ENCODE measurements at places on chromosomes 1 and 21. TPM values are rescaled to one million over a fixed set of nuclear protein-coding genes. Genes with fewer than 3 reads are reported as not detected.

GNAT2 gene
- total RNA-seq, result not detected

GRCh38 chr1:52111492-52111891 is 30.4 kb upstream of the ZFYVE9 start:
- H3K27me3 ChIP-seq, result no peaks in the 10 kb centered on the region
- no peaks in the 10 kb centered on the region for H3K4me1 ChIP-seq
- no peaks in the 10 kb centered on the region for H3K36me3 ChIP-seq
- H3K27ac ChIP-seq, result no peak overlapping the region

DNA sequence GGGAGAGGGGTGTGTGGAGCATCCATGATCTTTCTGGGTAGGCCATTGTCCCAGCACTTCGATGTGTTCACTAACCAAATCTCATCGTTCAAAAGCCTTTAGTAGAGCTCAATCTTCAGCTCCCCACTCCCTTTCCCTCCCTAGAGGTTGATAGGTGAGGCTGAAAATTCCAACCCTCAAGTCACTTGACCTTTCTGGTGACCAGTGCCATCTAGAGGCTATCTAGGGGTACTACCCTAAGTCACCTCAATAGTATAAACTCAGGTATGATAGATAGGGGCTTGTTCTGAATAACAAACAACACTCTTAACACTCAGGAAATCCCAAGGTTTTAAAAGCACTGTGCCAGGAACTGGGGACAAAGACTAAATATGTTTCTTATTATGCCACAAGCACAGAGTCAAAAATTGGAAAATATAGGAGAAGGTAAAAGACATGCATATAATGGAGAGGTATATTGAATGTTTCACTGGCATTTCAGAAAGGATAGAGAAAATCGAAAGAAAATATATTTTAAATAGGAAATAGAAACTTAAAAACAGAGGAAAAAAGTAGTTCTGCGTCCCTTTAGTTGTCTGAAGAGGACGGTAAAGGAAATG is 42.9 kb upstream of the CD53 start:
- no peak overlapping the region for H3K27ac ChIP-seq
- no peak overlapping the region for H3K4me3 ChIP-seq
- no peaks in the 10 kb centered on the region for H3K27me3 ChIP-seq
- DNase-seq, result no peak
- no peaks in the 10 kb centered on the region for H3K36me3 ChIP-seq
- H3K4me1 ChIP-seq, result no peaks in the 10 kb centered on the region

GRCh38 chr1:176033474-176033873 is 173.6 kb downstream of the COP1 start:
- DNase-seq, result no peak
- no peaks in the 10 kb centered on the region for H3K4me1 ChIP-seq
- H3K27me3 ChIP-seq, result no peaks in the 10 kb centered on the region
- no peak overlapping the region for H3K4me3 ChIP-seq

FAM177B gene
- not detected for total RNA-seq

DNA sequence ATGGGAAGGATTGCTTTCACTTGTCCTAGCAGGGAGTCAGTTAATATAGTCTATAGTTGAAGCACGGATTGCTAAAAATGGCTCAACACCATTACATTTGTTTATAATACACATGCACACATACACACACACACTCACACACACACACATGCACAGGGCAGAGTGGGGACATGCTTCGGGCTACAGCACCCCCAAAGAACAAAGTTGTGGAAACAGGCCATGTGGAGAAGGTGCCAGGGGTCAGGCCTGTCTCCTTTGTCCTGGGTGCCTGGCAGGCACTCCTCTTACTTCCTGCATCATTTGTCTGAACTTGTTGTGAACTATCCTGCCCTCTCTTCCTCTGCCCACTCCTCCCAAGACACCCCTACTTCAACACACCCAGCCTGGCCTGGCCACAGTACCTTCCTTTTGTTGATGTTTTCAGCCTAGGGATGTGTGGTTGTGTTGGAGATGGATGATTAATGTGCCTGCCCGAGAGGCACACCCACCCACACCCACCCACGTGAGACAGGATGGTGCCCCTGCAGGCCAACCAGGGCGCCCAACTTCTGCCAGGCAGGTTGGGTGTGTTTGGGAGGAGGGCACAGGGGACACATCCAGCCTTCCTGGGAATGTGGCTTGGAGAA is 17.5 kb downstream of the RASSF5 start:
- H3K4me1 ChIP-seq, result peaks cover 4% of the 10 kb centered on the region
- H3K36me3 ChIP-seq, result no peaks in the 10 kb centered on the region
- no peak for DNase-seq
- H3K27me3 ChIP-seq, result no peaks in the 10 kb centered on the region

DNA sequence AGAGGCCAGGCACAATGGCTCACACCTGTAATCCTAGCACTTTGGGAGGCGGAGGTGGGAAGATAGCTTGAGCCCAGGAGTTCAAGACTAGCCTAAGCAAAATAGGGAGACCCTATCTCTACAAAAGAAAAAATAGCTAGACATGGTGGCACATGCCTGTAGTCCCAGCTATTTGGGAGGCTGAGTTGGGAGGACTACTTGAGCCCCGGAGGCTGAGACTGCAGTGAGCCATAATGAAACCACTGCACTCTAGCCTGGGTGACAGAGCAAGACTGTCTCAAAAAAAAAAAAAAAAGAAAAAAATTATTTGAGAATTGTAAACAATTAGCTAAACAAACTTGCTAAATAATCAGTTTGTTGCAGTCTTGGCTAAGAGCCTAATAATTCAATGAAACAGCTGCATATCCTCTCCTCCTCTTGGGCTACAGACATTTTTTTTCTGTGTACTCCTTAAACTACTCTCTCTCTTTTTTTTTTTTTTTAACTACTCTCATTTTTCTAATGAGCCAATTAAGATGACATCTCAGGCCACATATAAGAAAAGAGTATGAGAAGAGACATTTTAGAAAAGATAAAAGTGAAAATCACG is 10.5 kb upstream of the DNAJB4 start:
- no peak overlapping the region for H3K4me3 ChIP-seq
- H3K36me3 ChIP-seq, result no peaks in the 10 kb centered on the region
- DNase-seq, result no peak
- H3K4me1 ChIP-seq, result no peaks in the 10 kb centered on the region
- H3K27ac ChIP-seq, result no peak overlapping the region

- no peaks in the 10 kb centered on the region for H3K4me1 ChIP-seq
- H3K27ac ChIP-seq, result no peak overlapping the region
- no peaks in the 10 kb centered on the region for H3K27me3 ChIP-seq
- H3K4me3 ChIP-seq, result no peak overlapping the region
- no peaks in the 10 kb centered on the region for H3K36me3 ChIP-seq
These were observed 150.6 kb upstream of the PLD5 start for GRCh38 chr1:242674951-242675645.

UBL4B gene
- total RNA-seq, result not detected

HTR6 gene
- total RNA-seq, result not detected

DNA sequence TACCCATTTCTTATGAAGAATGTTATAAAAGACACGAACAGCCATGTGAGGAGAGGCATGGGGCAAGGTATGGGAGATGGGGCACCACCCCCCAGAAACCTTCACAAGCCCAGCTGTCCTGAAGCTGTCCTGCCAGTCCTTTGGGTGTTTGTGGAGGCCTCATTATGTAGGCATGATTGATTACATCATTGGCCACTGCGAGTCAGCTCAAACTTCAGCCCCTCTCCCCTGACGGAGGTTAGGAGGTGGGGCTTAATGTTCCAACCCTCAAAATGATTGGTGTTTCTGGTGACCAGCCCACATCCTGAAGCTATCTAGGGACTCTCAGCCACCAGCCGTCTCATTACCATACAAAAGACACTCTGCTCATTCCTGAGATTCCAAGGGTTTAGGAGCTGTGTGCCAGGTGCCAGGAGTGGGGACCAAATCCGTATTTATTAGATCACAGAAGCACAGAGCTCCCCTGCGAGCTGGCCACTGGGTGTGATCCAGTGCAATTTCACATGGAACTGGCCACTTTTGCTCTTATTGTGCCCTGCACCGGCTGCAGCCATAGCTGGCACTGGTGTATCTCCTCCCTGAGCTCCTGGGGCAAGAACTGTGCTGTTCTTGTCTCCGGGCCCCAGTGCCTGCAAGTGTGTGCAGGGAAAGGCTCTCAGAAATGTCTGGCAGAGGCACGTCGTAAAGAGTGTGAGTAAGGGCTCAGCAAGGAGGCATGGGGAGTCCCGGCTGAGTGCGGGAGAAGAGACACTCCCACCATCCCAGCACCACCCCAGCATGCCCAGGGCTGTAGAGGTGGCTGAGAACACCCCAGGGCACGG is 10.5 kb downstream of the KIAA1614 start:
- H3K36me3 ChIP-seq, result peaks cover 7% of the 10 kb centered on the region
- peaks cover 5% of the 10 kb centered on the region for H3K4me1 ChIP-seq
- H3K27me3 ChIP-seq, result no peaks in the 10 kb centered on the region
- DNase-seq, result no peak
- no peak overlapping the region for H3K4me3 ChIP-seq

GRCh38 chr1:47997289-47998200 is at the start of gene TRABD2B:
TRABD2B (minus strand) TSS chr1:47997385.
- DNase-seq, result peak; percentile 96
- H3K4me1 ChIP-seq, result peaks cover 11% of the 10 kb centered on the region
- peak within 1 kb of the TSS; percentile 30 for H3K4me3 ChIP-seq
- peak within 1 kb of the TSS; percentile 67 for H3K27ac ChIP-seq

KDF1 gene
- total RNA-seq, result 12.6 TPM

DNA sequence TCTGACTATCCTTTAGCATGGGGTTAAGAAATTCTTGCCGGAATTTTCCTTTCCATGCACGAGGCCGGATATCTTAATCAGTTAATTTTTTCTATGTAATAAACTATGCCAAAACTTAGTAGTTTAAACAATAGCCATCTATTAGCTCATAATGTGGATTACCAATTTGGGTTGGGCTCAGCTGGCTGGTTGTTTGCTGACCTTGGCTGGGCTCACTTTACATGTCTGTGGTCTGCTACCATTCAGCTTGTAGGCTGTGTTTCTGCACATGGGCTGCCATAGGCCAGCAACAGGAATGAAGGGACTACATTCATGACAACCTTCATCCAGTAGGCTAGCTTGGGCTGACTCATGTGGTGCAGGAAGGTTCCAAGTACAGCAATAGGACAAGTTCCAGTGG is 56.0 kb upstream of the NTPCR start:
- H3K4me3 ChIP-seq, result no peak overlapping the region
- H3K27me3 ChIP-seq, result no peaks in the 10 kb centered on the region
- H3K36me3 ChIP-seq, result no peaks in the 10 kb centered on the region
- DNase-seq, result no peak
- no peaks in the 10 kb centered on the region for H3K4me1 ChIP-seq

Data from upper lobe of left lung (tissue), 6 donors.